ENCODE measurements at places on chromosomes 4 and X. TPM values are rescaled to one million over a fixed set of nuclear protein-coding genes. Genes with fewer than 3 reads are reported as not detected.

- no peak for DNase-seq
Observed at GRCh38 chrX:3962511-3963311, 249.3 kb upstream of the PRKX start.

DNA sequence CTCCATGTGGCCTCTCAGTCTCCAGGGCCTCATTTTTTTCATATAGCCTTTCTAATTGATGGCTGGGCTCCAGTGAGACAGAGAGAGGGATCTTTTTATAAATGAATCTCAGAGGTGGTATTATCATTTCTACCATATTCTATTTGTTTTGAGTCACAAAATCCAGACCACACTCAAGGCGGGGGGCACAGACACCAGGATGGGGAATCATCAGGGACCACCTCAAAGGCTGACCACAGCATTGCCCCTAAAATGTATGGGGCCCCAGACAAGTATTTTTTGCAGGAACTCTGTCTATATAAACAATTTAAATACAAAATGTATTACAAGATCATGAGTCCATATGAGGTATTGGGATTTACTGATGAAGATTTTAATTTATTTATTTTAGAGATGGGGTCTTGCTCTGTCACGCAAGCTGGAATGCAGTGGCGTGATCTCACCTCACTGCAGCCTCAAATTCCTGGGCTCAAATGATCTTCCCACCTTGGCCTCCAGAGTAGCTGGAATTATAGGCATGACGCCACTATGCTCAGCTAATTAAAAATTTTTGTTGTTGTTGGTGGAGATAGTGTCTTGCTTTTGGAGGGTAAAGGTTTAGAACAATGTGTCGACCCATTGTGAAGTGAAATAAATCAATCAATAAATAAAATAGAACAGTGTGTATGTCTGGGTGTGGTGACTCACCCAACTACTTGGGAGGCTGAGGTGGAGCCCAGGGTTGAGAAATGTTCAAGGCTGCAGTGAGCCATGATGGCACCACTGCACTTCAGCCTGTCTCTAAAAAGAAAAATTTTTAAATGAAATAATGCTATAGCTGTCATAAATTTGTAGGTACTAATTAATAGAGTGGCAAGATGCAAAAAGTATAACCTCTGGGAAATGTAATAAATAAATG, 29.4 kb downstream of the WDR13 start:
- no peak for DNase-seq

GRCh38 chr4:113534711-113535110, 226.8 kb downstream of the CAMK2D start:
- no peak for DNase-seq

DNA sequence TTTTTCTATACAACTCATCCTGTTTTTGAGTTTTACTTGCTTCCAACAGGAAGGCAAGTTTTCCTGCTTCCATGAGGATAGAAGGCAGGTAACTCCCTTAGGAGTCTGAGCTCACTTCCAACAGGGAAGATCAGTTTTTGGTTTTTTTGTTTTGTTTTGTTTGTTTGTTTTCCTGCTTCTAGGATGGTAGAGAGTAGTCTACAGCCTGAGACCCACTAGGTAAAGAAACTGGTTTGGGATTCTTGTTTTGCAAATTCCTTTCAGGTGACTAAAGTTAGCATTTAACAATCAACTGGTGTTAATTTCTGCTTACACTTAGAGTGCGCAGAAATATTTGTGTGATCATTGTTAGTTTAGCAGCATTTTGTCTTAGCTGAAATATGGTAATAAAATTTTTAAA, 227.8 kb upstream of the TACR3 start:
- DNase-seq: no peak

- no peak for DNase-seq
Observed at GRCh38 chr4:49032440-49033161, 46.5 kb downstream of the CWH43 start.

- no peak for DNase-seq
Observed at GRCh38 chr4:97330917-97331316, 812.4 kb downstream of the STPG2 start.

Gene PYURF
- 74.6 TPM for total RNA-seq

Gene PAGE5
- total RNA-seq: not detected

Gene ETDA
- not detected for total RNA-seq

Data from urinary bladder (tissue), 4 donors.